ENCODE measurements at places on chromosomes 16 and 17.

DNA sequence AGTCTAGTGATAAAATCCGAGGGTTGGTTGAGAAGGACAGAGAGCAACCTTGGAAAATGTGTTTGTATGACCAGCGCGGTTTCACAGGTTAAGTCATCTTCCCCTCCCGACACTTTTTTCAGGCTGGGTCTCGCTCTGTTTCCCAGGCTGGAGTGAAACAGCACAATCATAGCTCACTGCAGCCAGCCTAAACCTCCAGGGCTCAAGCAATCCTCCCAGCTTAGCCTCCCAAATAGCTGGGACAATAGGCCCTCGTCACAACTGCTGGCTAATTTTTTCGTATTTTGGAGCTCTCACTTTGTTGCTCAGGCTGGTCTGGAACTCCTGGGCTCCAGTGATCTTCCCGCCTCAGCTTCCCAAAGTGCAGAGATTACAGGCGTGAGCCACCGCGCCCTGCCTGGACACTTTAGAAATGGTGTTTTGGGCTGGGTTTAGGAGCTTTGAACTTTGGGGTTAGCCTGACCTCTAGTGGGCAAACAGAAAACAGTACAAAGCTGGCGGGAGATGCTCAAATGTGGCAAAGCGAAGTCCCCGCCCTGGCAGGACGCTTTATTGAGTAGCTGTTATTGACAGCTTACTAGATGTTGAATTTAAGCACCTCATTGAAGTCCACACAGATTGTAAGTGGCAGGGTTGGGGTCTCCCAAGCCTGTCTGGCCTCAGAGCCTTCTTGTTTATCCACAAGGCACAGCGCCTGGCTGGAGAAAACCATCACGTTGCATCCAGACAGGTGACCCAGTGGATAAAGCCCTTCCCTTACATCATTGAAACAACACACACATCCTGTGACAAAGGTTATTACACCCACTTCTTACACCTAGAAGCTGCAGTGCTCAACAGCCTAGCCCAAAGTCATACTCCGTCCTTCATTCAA lies 34.7 kb upstream of the RBBP6 start:
- DNase-seq = peak; percentile 3

GRCh38 chr16:56109205-56109604 lies 82.1 kb upstream of the GNAO1 start:
- DNase-seq = no peak

DNA sequence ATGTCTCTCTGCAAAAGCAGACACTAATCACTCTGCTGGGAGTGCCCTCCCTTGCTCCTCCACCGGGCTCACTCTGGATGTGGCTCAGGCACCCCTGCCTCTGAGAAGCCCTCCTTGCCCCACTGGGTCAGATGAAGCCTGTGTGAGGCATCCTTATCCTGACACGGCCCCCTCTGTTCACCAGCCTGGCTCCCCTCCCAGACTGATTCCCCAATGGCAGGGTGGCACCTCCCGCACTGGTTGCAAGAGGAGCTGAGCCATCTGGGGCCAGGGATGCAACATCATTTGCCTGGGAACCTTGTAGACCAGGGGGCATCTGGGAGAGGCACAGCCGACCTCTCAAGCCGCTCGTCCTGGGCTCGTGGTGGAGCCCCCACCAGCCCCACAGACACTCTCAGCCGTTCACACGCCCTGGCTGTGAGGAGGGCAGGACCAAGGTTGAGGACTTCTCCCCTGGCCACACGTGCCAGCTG lies 6.7 kb downstream of the SMTNL2 start:
- DNase-seq = no peak

DNA sequence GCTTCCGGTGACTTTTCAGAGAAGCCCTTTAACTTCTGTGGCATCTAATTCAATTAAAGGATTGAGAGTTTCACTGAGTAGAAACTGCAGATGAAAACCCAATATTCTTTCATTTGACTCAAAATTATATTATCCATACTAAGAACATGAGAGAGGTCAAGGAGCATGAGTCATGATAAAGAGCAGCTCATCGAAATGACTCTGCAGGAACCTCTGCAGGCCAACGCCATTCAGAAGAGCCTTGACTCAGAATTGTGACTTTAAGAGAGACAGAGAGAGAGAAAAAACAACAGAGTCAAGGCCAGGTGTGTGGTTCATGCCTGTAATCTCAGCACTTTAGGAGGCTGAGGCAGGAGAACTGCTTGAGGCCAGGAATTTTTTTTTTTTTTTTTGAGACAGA lies 417.2 kb upstream of the XYLT1 start:
- DNase-seq = no peak

DNA sequence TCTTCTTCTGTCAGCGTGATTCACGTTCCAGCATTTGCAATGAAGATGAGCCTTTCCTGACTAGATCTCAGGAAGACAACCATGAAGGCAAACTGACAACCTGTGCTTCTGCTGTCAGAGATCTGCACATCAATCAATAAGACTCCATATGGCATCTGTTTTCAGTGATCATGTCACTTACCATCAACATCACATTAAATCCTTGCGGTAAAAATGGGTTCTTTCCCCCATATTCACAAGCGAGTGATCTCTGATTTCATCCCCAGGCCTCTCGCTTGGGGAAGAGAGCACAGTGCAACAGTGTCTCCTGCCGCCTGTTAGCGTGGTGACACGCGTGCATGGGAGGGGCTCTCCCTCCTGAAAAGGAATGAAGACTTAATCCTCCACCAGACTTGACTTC lies 11.1 kb downstream of the NACA2 start:
- DNase-seq = no peak

DNA sequence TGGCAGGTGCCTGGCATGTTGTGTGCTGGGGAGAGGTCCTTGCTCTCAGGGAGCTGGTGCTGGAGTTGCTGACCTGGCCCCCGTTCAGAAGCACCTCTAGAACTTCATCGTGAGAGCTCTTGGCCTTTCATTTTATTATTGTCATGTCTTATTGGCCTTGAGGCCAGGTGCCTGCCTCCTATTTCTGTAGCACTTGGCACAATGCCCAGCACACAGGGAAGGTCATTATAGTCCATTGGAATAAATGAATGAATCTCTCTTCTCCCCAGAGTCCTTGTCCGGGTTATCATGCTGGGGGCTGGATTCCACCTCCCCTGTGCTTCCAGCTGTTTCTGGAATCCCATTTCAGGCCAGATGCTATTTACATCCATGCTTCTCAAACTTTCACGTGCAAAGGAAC lies 169.2 kb downstream of the HAPSTR1 start:
- DNase-seq = no peak

- no peak for DNase-seq
Observed at GRCh38 chr17:44492706-44493272, 10.4 kb downstream of the GPATCH8 start.

DNA sequence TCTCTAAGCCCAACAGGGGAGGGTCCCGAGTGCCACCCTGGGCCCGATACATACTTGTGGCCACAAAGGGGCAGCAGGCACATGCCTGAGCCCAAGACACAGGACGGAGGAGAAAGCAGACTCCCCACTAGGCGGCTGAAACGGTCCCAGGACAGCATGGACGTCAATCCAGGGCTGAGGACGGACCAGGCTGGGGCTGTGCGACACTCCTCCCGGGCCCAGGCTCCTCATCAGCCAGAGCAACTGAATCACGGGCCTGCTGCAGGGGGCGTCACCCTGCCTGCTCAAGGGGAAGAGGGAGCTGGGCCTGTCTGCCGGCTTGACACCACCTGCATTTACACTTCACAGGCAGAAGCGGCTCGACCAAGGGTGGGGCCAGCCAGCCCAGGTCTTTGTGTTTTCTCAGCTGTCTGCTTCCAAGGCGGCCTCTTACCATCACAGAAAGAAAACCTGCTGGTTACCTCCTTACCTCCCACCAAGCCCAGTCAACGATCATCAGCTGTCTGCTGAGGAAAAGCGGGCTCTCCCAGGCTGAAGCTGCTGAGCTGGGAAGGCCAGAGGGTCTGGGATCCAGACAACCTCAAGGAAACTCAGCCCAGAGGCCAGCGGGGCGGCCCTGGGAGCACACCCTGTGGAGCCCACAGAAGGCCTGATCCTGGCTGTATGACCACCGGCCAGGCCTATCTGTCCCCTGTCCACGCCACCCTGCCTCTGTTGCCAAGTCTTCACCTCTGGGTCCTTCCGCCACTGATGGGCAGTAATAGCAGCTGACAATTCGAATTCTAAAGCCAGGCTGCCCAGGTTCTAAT lies 26.4 kb downstream of the KIFC3 start:
- no peak for DNase-seq

GRCh38 chr17:39659279-39660010 lies 5.7 kb upstream of the TCAP start:
- no peak for DNase-seq

DNA sequence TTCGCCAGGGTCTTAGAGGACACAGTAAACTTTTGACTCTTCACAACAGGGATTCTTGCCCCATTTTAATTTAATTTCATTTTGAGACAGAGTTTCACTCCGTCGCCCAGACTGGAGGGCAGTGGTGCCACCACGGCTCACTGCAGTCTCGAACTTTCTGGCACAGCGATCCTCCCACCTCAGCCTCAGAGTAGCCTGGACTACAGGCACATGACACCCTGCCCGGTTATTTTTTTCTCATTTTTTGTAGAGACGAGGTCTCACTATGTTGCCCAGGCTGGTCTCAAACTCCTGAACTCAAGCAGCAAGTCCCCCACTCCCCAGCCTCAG lies 329 bp upstream of the NLE1 start:
- no peak for DNase-seq

DNA sequence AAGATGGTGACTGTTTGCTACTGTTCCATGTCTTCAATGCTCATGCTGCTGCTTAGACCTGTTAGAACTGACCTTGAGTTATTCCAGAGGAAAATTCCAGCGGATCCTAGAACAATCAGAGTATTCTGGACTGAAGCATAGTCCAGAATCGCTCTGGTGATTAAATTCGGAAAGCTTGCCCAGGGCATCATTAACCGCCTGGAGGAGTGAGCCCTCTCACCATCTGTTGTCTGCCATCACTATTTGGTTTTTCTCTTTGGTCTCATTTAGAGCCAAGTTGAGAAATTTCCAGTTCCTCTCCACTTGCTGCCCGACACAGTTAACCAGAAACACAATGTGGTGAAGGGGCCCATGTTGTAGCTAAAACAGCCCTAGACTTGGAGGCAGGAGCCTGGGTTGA lies 104.1 kb downstream of the BMERB1 start:
- DNase-seq = no peak

GRCh38 chr17:70353408-70354092 lies 184.2 kb downstream of the KCNJ2 start:
- no peak for DNase-seq

- DNase-seq = no peak
Observed at GRCh38 chr17:20983359-20983637, 59.5 kb downstream of the USP22 start.

GRCh38 chr17:57114085-57114673 lies 29.1 kb downstream of the AKAP1 start:
- peak; percentile 10 for DNase-seq

- DNase-seq = no peak
Observed at GRCh38 chr17:39527220-39527813, 66.0 kb downstream of the CDK12 start.

DNA sequence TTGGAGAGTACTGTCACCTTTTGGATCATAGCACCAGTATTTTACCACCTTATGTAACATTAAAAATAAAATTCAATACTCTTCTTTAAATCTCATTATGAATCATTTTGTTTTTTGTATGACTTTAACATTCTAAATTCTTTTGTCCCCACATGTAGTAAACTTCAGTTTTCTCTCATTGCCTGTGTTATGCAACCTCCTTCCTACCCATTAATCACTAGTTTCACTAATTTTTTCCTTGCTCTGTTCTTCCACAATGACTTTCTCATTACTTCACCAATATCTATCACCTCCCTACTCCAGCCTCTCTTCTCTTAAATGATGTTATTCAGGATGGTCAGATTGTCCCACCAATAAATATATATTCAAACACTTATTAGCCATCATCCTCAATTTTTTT lies 68.7 kb downstream of the TTC19 start:
- no peak for DNase-seq
